Activated CD4-positive, alpha-beta memory T cell treated with anti-CD3 and anti-CD28 coated beads for 36 hours (primary cell): ENCODE measurements at places on chromosomes 13 and 19.

- no peak for DNase-seq
These were observed 2.3 kb downstream of the CD209 start for GRCh38 chr19:7744871-7745650.

DNA sequence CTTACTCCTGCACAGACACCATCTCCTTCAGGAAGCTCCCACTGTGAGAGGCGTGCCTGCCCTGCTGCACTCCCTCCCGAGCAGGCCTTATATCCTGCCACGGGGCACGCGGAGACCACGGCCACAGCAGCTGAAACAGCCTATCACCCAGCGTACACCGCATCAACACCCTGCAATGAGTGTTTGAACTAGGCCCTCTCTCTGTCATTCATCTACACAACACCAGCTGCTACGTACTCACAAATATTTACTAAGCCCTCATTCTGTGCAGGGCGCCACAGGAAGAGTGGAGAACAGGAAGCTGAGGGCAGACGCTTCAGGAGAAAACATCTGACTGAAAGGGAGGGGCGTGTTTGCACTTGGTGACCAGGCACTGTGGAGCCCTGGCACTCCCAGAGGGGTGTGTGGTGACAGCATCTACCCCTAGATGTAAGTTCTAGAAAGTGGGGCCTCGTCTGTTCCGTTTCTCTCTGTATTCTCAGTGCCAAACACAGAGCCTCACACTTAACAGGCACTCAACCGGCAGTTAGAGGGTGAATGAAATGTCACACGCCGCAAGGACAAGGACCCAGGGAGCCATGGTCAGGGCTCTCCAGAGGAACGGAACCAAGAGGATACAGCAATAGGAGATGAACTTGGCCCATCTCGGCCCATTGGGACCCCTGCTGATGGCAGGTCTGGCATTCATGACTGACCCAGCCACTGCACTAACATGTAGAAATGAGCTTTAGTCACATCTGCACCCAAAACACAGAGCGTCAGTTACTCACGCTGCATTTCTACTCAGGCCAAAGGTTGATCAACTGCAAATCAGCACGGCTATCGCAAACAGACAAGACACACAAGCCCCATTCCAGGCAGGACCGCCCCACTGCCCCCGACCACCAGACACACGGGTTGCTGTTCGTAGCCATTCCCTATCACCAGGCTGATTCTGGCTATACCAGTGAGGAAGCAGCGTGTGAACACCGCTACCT lies 15.7 kb downstream of the RANBP3 start:
- DNase-seq, result peak; percentile 84

- peak; percentile 93 for DNase-seq
These were observed 3.0 kb downstream of the IRF2BP1 start for GRCh38 chr19:45882652-45883585.

DNA sequence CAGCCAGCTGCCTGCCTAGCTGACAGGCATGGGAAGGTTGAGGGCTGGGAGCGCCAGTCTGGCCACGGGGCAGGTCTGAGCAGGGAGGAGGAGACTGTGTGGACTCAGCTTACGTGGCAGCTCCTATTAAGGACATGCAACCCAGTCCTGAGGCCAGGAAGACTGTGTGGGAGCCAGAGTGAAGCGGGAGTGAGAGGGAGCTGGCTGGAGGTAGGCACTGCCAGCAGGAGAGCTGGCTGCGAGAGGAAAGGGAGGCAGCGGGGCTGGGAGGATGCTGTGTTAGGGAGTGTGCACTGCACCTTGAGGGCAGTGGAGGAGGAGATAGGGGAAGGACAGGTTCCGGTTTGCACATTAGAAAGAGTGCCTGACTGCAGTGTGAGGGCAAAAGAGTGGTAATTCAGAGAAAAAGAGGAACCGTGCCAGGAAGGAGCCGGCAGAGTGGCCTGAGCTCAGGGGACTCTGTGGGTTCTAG lies 99.2 kb downstream of the SLC7A1 start:
- peak; percentile 7 for DNase-seq

DNA sequence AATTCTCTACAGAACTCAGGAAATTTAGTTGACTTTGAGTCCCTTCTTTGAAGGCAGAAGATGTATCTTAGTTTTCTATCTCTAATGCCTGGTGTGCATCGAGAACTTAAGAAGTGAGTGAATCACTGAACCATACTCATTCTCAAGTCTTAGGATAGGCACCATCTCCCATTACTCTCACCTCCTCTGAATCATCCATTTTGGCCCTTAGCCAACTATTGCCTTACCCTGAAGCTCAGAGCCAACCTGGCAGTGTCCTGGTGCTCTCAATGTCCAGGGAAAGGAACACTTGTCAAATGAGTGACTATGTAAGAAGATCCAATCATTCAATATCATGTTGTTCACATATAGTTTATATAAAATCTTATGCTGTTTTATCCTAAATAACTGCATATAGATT lies 146.6 kb downstream of the RGCC start:
- DNase-seq, result no peak

- peak; percentile 83 for DNase-seq
These were observed 4.7 kb downstream of the ALOX5AP start for GRCh38 chr13:30739761-30740642.

GRCh38 chr13:80083853-80084676 lies 256.9 kb downstream of the SPRY2 start:
- DNase-seq, result no peak

- no peak for DNase-seq
These were observed 457.3 kb downstream of the FGF14 start for GRCh38 chr13:101944521-101944920.

- DNase-seq, result no peak
These were observed 184.0 kb downstream of the SLC7A1 start for GRCh38 chr13:29411481-29411880.

GRCh38 chr19:1501200-1501595 lies 10.2 kb downstream of the REEP6 start:
- no peak for DNase-seq

GRCh38 chr13:60427285-60427684 lies 30.3 kb downstream of the TDRD3 start:
- peak; percentile 12 for DNase-seq

- DNase-seq, result no peak
These were observed 35.3 kb downstream of the CEBPG start for GRCh38 chr19:33408538-33409434.

- DNase-seq, result no peak
These were observed 50.9 kb upstream of the TPM4 start for GRCh38 chr19:16025108-16026101.

DNA sequence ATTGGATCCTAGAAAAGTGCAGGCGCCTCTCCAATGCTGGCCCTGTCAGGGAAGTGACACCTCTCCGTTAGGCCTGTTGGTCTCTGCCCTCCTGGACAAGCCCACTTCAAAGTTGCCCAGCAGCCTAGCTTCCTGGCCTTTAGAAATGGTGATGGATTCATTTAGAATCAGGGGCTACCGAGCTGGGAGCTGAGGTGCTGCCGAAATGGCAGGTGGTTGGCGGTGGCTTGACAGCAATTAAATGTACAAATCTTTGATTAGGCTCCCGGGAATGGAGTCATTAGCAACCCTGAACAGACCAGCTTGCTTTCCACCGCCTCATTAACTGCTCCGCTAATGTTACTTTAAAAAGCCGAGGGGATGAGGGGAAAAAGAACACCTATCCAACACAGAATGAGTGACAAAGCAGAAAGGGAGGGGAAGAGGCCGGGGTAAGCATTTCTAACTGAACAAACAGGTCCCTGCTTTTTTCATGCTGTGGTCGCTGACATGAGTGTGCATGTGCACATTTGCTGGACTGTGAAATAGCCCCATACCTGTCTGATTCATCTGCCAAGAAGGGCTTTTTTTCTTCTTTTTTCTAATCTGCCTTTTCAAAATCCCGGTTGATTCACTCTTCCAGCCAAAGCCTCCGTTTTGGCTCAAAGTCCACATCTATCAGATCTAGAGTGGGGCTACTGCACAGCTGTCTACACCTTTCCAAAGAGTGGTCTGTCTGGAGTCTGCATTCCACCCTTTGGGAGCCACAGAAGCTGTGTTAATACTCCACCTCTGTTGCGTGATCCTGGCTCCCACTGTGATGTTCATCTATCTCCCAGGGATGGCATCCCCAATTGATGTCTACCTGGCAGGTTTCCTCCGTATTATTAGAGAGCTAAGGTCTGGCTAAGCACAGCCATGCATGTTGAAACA lies 431.9 kb downstream of the COG6 start:
- no peak for DNase-seq

- DNase-seq, result no peak
These were observed 318.9 kb upstream of the HTR2A start for GRCh38 chr13:47215736-47216135.

- peak; percentile 84 for DNase-seq
These were observed at the start of gene EPSTI1 for GRCh38 chr13:42991898-42992763. Gene EPSTI1, minus strand, starts transcription at chr13:42992241. Its CDS starts 76 bp downstream, at chr13:42992165.

GRCh38 chr19:45027371-45027770 lies 11.5 kb upstream of the CLASRP start:
- no peak for DNase-seq

GRCh38 chr19:56972291-56972841 lies 131.8 kb upstream of the PEG3 start:
- no peak for DNase-seq

- DNase-seq, result no peak
These were observed 3.2 kb downstream of the ATP4A start for GRCh38 chr19:35560271-35560670.

DNA sequence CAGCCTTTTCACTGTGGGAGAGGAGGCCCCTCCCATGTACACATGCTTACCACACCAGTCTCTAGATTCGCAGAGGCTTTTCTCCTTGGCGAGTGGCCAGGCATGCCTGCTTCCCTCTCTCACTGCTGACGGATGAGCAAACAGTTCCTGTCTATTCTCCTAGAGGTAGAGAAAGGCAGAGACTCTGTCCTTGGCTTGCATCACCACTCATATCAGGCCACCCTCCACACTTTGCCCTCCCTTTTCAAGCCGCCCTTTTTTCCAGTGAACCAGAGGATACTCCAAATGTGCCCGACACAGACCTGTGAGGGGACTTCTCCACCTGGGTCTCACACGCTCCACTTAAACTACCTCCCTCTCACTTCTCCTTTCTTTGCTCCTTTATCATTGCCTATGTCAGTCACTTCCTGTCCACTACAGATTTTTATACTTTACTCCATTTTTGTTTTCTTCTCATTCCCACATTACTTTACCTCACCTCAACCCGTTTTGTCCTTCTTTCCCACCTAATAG lies 284.6 kb downstream of the DNAJC15 start:
- DNase-seq, result no peak

DNA sequence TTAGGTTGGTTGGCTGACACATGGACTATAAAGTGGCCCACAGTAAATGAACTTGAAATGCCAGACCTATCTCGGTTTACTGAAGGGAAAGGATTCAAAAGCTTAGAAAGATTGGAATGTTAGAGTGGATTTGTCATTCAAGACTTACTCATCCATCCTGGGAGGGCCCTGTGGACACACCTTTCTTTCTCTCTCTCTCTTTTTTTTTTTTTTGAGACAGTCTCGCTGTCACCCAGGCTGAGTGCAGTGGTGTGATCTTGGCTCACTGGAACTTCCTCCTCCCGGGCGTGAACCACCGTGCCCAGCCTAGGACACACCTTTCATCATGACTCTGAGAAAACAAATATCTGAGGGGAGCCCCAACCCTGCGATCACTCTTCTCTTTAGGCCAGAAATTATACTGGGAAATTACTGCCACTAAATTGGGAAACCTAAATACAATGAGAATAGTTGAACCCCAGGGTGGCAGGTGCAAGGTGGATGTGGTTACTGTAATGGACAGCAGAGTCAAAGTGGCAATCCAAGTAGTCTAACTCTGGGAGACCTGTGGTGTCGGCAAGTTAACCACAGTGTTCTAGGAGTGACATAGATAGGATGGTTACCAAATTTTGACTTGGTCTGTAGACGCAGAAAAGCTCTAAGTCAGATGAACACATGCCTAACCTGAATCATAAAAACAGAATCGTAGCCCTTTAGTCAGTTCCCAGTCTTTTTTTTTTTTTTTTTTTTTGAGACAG lies 47.1 kb upstream of the ZMYM5 start:
- no peak for DNase-seq

DNA sequence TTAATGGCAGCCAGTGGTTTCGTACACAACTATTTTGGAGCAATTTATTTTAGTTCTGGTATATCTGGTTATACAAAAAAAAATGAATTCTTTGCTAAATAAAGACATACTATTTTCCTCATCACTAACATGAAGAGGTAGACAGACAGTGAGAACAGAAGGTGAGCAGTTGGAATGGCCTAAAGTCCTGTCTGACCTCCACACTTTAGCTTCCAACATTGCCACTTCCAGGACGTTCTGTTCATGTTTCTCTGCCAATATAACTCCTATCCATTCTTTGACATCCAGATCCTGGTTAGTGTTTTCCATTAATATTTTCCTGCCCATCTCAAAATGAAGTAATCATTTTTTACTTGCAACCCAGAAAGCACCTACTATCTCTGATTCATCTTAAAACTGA lies 112.9 kb upstream of the FRY start:
- no peak for DNase-seq

DNA sequence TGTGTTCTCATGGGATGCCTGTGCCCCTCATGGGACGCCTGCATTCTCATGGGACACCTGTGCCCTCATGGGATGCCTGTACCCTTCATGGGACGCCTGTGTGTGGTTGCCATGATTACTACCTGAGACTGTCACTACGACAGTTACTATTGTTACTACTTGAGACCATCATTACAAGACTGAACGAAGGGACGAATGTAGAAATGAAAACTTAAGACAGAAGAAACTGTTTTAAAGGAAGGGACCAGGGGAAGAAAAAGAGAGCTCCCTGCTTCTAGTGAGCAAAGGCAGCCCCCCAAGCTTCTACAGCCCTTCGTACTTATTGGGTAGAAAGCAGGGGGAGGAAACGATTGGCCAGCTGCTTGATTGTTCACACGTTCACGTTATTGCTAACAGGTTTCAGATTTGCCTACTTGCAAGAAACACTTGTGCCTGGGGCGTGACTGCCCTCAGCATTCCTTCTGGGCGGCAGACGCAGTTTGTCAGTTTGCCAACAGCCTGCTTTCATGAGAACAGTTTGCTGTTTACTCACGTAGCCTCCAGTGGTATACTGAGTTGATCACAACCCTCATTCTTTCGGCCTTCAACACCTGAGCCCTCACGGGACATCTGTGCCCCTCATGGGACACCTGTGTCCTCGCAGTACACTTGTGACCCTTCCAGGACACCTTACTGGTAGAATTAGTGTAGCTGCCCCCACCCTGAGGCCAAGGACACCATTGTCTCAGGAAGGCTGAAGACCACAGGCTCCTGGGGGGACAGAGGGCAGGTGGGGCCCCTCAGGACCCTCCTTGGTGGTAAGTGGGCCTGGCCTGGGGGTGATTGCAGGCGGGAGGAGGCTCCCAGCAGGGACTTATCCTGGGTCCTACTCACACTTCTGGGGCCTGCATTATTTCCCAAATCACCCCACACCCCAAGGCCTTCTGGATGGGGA lies 2.5 kb upstream of the S1PR4 start:
- peak; percentile 53 for DNase-seq

- DNase-seq, result no peak
These were observed 14.6 kb upstream of the EEF1AKMT1 start for GRCh38 chr13:20788312-20788711.

- no peak for DNase-seq
These were observed 26.5 kb upstream of the ZNF536 start for GRCh38 chr19:30345686-30346085.
